ENCODE measurements at places on chromosomes 1 and 21.

GRCh38 chr1:68473060-68473459 lies 23.3 kb upstream of the RPE65 start:
- no peak for DNase-seq

DNA sequence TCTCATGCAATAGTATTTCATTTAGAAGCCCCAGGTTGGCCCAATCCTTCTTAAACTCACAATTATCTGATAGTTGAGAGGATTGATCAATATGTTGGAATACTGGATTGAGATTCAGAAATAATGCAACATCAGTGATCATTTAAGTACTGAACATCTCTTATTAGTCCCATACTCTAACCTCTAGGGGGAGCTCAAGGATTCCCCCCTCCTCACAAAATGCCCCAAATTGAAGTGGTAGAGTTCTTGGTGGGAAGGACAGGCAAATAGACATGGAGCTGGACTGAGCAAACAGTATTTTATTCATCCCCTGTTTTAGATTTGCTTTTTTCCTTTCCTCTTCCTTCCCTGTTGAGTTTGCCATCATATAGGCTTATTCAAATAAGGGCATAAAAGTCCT lies 62.8 kb downstream of the NGF start:
- DNase-seq: no peak

DNA sequence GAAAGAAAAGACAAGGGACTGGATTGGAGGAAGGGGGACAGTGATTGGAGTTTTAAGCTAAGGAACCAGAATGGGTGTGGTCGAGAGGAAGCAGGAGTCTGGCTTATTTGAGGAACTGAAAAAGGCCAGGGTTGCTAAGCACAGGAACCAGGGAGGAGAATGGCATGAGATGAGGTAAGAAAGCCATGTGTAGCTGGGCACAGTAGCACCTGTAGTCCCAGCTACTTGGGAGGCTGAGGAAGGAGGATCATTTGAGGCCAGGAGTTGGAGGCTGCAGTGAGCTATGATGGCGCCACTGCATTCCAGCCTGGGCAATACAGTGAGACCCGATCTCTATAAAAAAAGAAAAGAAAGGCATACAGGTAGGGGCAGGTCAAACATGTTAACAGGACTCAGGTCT lies 8.1 kb upstream of the KHDRBS1 start:
- DNase-seq: no peak

DNA sequence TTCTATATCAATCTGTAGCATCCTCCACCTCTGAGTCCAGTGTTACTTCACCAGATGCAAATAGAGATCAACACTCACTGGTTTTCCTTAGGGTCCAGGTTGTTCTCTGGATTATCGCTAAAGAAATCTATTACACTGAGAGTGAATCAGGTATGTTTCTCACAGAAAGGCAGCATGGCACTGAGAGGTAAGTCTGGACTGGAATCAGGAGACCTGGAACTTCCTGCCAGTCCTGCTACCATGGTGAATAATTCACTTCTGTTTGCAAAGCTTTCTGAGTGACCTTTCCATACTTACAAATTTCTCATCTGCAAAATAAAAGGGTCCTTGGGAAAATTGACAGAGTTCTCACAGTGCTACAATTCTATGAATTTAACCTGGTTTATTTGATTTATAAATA lies 1583.3 kb downstream of the MRPL39 start:
- DNase-seq: no peak

DNA sequence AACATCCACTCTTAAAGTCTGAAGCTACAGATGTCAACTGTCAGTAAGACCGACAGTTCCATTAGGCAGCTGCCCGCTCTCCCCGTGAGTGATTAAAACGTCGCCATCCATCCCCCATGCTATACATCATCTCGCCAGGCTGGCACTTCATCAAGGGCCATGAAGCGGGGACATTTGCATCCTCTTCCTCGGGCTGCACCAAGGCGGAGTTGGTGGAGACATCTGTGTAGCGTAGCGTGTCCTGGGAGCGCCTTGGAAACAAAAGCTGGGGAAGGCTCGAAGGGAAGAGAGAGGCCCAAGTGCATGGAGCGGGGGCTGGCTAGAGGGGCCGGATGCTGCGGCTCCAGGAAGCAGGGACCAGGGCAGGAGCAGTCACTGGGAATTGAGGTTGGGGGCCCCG lies 250.1 kb downstream of the KAZN start:
- no peak for DNase-seq

DNA sequence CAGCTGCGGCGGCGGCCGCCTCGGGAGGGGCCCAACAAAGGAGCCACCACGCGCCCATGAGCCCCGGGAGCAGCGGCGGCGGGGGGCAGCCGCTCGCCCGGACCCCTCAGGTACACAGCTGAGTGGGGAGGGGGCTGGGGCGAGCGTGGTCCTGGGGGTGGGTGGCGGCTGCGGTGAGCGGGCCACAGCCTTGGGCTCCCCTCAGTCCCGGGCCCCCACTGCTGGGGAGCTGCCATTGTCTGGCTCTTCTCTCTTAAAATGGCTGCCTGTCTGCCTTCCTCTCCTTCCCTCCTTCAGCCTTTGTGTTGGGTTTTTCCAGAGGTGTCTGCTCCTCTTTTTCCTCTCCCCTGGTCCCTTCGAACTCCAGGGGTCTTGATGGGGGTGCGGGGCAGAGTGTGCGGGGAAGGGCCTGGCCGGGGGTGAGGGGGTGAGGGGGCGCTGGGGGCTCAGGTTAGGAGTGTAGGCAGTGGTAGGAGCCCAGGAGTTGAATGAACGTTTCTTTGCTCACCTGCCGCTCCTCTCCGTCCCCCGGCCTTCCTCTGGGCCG lies 1.7 kb downstream of the ARID1A start:
- peak; percentile 36 for DNase-seq

- no peak for DNase-seq
Observed at GRCh38 chr1:209594440-209594839, 10.9 kb downstream of the CAMK1G start.

- DNase-seq: peak; percentile 6
Observed at GRCh38 chr1:179742717-179743678, at the start of gene FAM163A. Gene FAM163A (plus strand): TSS chr1:179743291. CDS start chr1:179813098, 69,807 bp downstream.

GRCh38 chr1:19615438-19615837 lies 28.7 kb upstream of the NBL1 start:
- no peak for DNase-seq

DNA sequence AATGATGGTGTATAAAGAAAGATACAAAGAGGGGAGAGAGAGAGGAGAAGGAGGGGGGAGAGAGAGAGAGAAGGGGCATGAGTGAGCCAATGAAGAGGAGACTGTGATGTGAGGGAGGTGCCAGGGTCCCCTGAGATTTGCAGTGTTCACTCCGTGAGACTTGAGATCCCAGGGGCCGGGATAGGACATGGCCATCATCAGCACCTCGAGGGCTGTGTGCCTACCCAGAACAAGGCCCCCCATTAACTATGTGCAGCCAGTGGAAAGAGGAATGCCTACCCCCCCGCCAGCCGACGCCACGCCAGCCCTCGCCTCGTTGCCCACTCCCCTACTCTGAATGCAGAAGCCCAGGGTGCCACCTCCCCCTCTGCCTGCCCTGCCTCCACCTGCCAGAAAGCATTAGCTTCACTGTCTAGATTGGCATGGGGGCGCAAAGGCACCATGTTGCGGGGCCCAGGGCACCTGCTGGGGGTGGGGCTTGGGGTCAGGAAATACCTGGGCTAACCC lies 14.8 kb downstream of the LGR6 start:
- no peak for DNase-seq

DNA sequence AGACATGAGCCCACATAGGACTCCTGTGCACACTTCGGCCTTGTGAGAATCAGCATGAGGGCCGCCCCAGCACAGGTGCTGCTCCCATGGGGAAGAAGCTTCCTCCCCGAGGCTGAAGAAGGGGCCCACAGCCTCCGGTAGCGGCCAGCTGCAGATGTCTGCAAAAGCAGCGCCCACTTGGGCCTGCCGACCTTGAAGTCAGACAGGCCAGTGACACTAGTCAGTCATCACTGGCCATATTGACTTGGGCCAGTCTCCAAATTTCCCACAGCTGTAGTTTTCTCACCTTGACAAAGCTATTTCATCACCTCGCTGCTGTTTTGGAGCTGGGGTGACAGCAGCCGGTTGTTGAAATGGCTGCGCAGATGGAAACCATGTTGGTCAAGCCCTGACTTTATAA lies 83.0 kb downstream of the RIPK4 start:
- no peak for DNase-seq

DNA sequence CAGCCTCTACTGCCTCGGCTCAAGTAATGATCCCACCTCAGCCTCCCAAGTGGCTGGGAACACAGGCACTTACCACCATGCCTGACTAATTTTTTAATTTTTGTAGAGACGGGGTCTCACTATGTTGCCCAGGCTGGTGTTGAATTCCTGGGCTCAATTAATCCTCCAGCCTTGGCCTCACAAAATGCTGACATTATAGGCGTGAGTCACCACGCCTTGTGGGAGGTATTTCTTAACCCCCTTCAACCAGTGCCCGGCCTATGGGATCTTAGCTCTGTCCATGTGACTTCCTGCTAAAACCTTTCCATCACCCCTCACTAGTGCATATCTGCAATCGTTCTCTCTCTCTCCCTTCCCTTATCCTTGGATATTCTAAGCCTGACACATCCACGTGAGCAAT lies 86.4 kb downstream of the FOXD2 start:
- DNase-seq: no peak

- peak; percentile 20 for DNase-seq
Observed at GRCh38 chr21:23887725-23888306, 1719.5 kb downstream of the MRPL39 start.

DNA sequence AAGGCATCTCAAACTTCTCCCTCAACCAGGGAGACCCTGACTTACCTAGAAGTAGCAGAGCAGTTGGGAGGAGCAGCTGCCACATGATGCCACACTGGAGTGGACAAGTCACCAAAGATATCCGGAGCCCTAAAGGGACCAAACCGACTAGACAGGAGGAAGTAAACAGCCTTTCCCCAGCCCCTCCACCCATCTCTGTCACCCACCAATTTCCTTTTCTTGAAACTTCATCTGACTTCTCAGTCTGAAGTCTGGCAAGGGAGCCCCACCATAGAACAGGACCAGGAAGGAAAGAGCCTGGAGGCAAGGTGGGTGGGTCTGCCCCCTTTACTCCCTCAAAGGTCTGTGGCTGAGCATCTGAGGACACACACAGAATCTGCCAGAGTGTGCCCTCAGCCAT lies at the start of gene FCGR3A:
Gene FCGR3A, minus strand, starts transcription at position 167 of the 400 bp plus-strand sequence. Its CDS starts 82 bp downstream, at position 85.
- no peak for DNase-seq

GRCh38 chr1:24992761-24993211 lies 62.7 kb upstream of the RUNX3 start:
- DNase-seq: no peak

- no peak for DNase-seq
Observed at GRCh38 chr1:213929398-213929797, 58.4 kb upstream of the PROX1 start.

GRCh38 chr21:46191257-46191685 lies 7.0 kb upstream of the SPATC1L start:
- no peak for DNase-seq

DNA sequence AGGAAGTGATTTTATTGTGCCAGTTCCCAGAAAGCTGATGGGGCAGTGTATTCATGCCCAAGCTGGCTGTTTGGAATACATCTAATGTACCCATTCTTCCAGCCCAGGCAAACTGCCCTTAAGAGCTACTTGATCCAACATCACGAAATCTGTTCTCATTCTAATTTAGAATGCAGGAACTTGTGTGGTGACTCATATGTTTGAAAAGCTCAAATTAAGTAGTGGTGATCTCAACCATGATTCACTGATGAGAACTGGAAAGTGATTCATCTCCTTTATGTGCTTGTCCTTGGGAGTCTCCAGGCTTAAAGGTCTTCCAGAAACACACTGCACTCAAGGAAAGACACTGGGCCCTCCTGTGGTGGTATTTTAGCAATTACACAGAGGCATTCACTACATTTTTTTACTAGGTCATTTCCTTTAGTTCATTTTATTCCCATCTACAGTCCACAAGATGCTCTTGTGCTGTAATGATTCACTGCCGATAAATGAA lies 65.4 kb downstream of the RPE65 start:
- no peak for DNase-seq

DNA sequence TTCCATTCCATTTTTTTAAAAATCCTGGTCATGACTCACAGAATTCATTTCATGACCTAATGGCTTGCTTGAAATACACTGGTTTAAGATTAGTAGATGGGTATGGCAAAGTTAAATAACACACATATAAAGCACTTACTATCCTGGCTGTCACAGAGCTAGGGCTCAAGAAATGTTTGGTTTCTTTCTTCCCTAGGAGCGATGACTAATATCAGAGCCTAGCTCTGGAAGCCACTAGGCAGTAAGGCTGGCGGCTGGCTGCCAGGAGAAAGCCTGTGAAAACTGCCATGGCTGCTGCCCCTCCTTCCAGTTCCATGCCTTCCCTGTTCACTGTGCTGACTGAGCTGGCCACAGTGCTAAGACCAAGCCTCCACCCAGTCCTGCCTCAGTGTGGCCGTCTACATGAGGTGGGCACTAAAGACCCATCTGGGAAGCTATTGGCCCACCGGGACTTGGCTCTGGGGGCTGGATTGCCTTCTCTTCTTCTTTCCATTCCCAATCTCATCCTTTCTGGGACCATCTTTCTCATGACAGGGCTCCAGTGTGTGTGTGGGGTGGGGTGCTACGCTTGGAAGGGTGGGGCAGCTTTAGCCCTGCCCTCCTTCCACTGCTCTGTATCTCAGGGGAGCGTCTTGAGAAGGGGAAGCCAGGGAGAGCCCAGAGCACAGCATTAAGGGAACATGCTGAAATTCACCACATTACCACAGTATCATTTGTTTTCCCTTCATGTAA lies 10.8 kb upstream of the ASCL5 start:
- peak; percentile 43 for DNase-seq

- DNase-seq: no peak
Observed at GRCh38 chr1:181603735-181604410, 120.6 kb downstream of the CACNA1E start.

GRCh38 chr1:56084246-56084645 lies 495.1 kb downstream of the PLPP3 start:
- DNase-seq: no peak

DNA sequence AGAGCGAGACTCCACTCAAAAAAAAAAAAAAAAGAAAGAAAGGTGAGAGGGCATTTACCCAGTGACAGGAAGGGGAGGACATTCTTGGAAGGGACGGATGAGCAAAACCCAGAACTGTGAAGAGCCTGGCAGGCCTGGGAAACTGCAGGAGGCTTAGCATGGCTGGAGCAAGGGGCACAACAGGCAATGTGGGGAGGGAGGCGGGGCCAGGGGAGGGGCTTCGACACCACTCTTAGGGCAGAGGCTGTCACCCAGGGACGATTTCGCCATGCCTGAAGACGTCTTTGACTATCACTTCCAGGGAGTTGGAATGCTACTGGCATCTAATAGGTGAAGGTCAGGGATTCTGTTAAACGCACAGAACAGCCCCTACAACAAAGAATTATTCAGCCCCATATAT lies 184.0 kb downstream of the HUNK start:
- no peak for DNase-seq
